ENCODE measurements at places on chromosomes 2 and 18.

GRCh38 chr2:152062125-152063091 is 36.4 kb downstream of the CACNB4 start:
- DNase-seq, result peak; percentile 75

- DNase-seq, result no peak
Measured at GRCh38 chr18:3886575-3887322, 436.8 kb downstream of the TGIF1 start.

GRCh38 chr2:100126201-100126600 is 16.2 kb downstream of the AFF3 start:
- DNase-seq, result no peak

- DNase-seq, result no peak
Measured at GRCh38 chr2:3151153-3151918, 226.3 kb downstream of the EIPR1 start.

DNA sequence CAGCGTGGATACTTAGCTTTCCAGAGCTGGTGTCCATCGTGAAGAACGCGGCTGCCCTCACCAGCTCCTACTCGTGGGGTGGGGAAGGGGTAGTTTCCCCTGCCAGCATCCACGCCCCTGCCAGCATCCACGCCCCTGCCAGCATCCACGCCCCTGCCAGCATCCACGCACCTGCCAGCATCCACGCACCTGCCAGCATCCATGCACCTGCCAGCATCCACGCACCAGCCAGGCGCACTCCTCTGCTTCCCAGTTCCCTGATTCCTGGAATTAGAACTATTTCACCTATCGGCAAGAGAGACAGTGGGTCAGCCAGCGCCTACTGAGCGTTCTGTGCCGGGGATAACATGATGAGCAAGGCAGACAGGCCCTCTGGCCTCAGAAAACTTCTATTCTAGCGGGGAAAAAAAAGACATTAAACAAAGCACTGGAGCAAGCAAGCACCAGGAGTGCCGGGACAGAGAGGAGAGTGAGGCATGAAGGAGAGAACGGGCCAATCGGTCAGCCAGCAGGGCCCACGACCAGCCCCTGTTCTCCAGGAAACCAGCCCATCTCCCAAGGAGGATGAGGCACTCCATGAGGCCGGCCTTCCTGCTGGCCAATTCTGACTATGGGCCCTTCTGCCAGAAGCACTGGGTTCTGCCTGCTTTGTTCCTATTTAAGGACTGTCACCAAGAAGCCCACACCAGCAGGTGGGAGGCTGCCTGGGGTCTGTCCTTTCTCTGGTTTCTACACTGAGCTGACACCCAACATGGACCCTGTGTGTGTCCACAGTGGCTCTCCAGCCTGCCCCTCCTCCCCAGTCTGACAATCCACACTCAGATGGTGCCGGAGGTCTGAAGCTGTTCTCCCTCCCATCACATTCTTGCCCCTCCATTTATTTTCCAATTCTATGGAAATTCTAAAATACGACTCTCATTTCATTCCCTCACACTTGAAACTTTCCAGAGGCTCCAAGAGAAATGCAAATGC is 78.4 kb upstream of the SALL3 start:
- DNase-seq, result no peak

GRCh38 chr2:204251998-204252376 is 293.3 kb upstream of the PARD3B start:
- DNase-seq, result no peak
